Kasumi-1 (cell line): ENCODE measurements at places on chromosomes 13 and 19.

DNA sequence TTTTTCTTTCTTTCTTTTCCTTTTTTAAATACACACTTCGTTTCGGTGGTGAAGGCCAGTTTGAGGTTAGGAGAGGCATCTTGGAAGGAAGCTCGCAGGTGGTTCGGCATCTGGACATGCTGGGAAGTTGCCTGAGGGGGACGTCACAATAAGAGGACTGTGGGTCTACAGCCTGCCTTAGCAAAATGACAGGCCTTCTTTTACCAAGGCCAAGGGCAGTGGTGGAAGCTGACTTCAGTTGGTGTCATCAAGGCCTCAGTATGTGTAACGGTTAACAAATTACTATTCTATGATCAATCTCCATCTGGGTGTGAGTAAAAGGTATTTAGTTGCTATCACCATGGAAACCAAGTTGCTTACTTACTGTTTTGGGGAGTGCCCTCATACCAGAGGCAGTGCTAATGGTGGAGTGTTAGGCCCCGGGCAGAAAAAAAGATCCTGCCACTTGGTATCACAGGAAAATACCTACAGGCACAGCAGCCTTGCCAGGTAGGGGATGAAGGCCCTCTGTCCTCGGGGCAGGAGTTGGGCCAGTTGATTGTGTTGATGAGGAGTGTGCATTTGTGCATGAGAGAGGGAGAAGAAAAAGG lies 10.3 kb downstream of the ACTN4 start:
- DNase-seq: no peak

GRCh38 chr13:93700115-93700514 lies 473.5 kb downstream of the GPC6 start:
- no peak for DNase-seq

DNA sequence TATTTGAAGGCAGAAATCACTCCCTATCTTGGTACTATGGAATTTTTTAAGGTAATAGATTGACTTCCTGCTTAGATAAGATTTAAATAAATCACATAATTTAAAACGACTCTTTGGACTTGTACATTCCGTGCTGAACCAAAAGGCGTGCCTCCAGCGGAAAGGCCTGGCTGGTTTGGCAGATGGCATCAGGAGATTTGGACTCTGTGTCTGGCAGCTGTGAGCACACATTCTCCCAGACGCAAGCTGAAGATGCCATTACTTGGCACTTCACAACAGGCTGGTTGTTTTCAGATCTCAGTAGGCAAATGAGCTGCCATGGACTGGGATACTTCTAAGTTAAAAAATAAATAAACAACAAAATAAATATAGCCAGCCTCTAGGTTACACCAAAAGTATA lies 104.5 kb upstream of the SLC15A1 start:
- DNase-seq: no peak

- DNase-seq: no peak
Measured at GRCh38 chr19:29702161-29702962, 12.7 kb downstream of the C19orf12 start.

GRCh38 chr13:49300739-49301589 lies 53.2 kb downstream of the CDADC1 start:
- peak; percentile 92 for DNase-seq

DNA sequence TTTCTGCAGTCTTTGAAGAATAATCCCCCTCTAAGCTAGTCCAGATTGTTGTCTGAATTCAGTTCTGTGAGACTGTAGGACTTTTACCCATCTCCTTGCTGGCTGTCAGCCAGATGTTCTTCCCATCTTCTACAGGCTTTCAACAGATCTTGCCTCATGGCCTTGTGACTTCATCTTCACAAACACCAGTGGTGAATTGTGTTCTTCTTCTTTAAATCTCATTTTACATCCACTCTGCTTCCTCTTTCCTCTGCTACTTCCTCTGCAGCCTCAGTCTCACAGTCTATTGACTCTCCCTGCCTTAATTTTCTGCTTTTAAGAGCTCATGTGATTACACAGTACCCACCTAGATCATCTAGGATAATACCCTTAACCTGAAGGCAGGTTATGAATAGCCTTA lies 859.0 kb upstream of the SLITRK1 start:
- peak; percentile 54 for DNase-seq

DNA sequence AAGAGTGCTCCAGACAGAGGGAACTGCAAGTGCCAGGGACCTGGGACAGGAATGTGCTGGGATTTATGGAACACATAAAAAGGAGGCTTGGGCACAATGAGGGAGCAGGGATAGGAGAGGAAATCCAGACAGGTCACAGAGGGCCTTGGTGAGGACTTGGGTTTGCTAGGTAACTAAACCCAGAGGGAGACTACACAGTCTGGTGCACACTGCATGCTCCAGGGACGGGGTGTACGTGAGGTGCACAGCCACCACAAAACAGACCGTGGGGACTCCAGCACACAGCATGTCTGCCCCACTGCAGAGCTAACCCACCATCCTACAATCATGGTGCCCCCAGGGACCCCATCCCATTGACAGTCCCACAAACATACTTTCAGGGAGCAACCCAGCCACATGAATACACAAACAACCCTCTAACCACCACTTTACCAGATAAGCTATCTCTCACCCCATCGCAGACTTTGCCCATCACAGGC lies 5.5 kb upstream of the ZFP36 start:
- no peak for DNase-seq

GRCh38 chr19:16041299-16041990 lies 34.9 kb upstream of the TPM4 start:
- DNase-seq: peak; percentile 60

GRCh38 chr19:34308381-34309367 lies 54.3 kb downstream of the GARRE1 start:
- DNase-seq: no peak
